CD4-positive, alpha-beta T cell treated with Interleukin-15 for 1 hour (primary cell): ENCODE measurements at places on chromosomes 7 and 10.
A peak's percentile ranks its signal among the peaks of the same experiment; 100 is the strongest.

GRCh38 chr10:68959695-68960527, 3.9 kb downstream of the DDX21 start:
- no peak for DNase-seq

DNA sequence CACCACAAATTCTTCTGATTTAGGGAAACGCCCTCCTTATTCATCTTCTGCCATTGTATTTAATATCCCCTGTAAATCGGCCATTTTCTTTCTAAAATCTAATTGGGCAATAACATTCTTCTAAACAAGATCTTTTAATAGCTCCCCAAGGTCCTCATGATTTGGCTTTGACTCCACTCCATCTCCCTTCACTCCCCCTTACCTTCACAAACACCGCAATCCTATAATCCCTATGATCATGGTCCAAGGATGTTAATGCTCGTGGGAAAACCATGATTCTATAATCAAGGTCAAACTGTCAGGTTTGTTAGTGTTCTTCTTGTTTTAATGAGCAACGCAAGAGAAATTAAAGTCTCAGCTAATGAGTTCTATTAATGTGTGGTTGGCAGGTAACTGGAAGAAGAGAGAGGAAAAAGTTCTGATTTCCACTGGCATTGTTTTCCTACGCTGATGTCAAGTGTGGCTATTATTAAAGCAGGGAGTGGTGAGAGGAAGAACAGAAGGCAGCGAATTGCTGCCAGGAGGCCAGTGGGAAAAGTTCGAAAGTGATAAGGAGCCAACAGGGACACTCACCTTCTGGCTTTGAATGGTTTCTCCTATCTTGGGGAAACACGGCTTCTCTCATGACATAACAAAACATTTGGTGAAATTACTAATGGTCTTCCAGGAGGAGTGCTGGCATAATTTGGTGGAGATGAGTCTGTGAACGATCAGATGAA, 28.1 kb downstream of the LRRC72 start:
- DNase-seq: no peak

- DNase-seq: no peak
These were observed 5.0 kb upstream of the RBM17 start for GRCh38 chr10:6083523-6084475.

GRCh38 chr10:6038071-6038631, 24.0 kb downstream of the IL2RA start:
- DNase-seq: no peak

DNA sequence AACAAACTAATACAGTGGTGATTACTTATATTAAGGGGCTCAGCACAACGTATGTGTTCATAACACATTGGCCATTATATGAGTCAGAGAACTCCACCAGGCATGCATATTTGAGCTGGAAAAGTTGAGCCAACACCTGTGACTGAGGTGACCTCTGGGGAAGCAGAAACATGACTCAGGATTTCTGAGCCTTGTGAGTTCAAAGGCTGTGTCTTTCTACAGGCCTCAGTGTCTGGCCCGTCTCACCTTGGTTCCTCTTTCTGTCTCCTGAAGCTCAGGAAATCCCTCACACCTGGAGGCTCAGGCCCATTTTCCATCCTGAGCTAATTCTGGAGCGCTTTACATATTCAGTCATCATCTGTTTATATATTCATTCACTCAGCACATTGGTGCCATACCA, 230.9 kb upstream of the AGK start:
- no peak for DNase-seq

DNA sequence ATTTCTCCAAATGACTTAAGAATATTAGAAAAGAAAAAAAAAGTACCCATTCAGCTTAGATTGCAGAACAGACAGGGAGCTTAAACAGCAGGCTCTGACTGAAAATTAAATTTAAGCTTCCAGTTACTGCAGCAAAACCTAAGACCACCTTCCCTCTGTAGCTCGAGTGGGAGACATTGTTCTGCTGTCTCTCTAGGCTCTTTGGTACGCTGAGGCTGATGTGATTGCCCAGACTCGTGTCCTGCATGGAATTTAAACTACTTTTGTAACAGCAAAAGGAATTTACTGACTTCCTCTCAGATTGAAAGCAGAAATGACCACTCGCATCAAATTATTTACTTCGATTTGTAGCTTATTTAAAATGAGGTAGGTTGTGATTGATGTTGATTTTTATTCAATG, 124.6 kb downstream of the LRRTM3 start:
- no peak for DNase-seq

DNA sequence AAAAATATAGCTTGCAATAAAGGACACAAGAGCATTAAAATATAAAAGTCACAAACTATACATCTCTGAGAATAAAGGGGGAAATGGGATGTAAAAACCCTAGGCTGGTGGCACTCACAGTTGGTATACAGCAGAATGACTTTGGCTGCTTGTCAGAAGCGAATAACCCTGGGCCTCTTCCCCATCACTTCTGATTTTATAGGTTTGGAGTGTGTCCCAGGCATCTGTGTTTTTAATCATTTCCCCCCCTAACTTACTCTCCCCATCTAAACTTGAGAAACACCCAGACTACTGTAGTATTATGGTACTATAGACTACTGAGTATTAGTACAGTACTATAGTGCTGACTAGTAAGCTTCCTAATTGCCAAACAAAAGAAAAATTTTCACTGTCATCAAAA, 1.8 kb upstream of the RPA3 start:
- no peak for DNase-seq

GRCh38 chr7:81013083-81013817, 94.4 kb upstream of the SEMA3C start:
- no peak for DNase-seq

DNA sequence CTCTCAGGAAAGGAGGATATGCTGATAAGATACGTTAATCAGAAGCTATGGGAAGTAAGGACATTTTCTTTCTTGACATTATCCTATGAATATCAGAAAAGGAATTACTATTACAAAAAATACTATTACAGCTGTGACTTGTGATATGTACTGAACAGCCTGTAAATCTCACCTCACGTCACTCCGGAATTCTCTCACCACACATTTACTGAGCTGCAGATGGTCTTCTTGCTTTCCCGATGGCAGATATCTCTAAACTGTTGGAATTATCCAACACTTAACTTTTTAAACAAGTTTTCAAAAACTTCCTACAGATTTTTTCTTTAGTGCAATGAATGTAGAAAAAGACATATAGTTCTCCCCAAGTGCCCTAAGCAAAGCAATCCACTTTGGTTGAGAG, 313.4 kb downstream of the GPR37 start:
- no peak for DNase-seq

DNA sequence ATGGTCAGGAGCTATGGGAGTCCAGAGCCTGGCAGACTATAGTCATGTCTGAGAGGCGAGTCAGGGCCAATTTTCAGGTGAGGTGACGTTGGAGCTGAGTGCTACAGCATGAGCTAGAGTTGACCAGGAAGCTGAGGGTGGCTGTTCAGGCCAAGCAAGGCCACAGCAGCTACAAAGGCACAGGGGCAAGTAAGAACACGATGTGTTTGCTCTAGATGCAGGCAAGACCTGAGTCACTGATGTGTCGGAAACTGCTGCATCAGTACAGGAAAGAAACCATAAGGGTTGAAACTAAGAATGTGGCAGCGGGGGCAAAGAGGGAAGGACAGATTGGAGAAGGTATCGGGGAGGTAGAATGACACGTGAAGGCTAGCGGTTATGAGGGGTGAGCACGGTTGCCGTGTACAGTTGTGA, 11.8 kb upstream of the RRP12 start:
- DNase-seq: no peak

DNA sequence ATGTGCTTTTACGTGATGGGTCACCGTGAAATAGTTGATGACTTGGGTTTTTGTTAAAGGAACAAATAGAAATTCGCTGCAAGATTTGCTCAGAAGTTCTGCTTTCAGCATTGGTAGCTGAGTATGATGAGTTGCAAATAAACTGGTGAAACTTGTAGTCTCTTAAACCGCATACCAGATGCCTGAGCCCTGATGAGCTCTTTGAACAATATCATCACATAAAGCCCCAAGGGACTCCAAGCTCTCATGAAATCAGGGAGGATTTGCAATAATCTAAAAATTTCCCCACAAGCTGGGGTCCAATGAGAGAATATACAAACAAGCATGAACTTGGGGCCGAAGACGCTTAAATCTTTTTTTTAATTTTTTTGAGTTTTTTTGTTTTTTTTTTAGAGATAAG, 312.4 kb downstream of the CALN1 start:
- no peak for DNase-seq

- DNase-seq: no peak
These were observed 607.6 kb upstream of the DPP6 start for GRCh38 chr7:153444641-153445040.

GRCh38 chr10:12617191-12618175, 268.1 kb downstream of the CAMK1D start:
- no peak for DNase-seq

GRCh38 chr10:3592424-3592823, 192.6 kb downstream of the KLF6 start:
- no peak for DNase-seq

DNA sequence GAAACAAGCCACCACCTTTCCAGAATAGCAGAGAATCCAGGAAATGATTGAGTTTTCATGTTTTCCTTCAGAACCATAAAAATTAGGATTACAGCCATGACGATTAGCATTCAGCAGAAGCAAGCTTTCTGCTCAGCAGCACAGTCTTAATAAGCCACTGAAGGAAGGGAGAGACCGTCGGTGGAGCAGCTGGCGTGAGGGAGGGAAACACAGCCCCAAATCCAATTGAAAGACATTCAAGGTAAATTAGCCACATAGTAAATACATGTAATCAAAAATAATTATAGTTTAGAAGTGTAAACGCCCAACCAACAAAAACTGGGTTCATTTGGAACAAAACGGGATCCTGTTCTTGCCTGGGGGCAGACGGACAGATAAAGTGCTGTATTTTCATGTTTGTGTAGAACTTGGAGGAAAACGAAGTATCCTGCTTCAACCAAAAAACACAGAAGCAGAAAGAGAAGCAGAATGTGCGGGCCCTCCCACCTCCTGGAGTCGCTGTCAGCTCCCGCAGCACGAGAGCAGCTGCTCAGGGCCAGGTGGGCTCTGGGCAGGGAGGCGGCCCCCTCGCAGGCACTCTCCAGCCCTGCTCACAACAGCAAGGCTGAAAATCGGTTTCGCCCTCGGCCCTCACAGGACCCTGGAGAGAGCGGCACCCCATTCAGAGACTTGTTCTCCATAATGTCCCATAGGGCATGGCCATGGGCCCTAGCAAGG, 84.9 kb downstream of the TCERG1L start:
- DNase-seq: no peak

DNA sequence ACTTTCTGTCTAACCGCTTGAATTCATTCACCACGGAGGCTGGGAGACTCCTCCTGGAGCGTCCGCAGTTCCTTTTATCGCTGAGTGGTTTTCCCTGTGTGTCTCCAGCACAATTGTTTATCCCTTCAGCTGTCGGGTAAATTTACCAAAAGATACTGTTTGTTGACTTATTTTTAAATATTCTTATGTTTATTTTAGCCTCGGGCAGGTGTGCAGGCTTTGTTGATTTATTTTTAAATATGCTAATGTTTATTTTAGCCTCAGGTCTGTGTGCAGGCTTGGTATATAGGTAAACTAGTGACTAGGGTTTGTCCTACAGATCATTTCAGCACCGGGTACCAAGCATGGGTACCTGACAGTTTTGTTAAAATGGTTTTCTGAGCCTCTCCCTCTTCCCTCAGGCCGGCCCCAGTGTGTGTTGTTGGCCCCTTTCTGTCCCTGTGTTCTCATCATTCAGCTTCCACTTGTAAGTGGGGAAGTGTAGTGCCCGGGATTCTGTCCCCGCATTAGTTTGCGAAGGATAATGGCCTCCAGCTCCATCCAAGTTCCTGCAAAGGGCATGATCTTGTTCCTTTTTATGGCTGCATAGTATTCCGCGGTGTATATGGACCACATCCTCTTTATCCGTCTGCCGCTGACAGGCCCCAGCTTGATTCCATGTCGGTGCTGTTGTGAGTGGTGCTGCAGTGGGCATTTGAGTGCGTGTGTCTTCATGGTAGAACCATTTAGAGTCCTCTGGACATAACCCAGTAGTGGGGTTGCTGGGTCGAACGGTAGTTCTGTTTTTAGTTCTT, 5.3 kb downstream of the GET4 start:
- no peak for DNase-seq

GRCh38 chr7:91847231-91847630, 33.3 kb downstream of the MTERF1 start:
- DNase-seq: no peak

DNA sequence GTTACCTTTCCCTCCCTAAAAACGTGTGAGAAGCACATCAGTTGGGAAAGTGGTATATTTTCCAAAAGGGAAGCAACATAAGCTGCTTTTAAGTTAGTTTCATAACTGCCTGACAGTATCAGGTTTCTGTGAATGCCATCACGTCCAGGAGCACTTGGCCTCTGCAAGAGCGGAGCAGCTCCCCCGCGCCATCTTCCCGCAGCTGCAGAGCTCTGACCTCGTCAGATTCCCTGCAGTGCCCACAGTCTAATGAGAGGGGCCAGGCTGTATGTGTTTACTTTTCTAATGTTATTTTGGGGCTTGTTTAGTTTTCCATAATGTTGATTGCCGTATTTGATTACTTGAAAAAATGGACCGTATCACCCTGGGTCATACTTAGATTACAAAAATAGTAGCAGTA, 74.2 kb downstream of the MGMT start:
- no peak for DNase-seq

DNA sequence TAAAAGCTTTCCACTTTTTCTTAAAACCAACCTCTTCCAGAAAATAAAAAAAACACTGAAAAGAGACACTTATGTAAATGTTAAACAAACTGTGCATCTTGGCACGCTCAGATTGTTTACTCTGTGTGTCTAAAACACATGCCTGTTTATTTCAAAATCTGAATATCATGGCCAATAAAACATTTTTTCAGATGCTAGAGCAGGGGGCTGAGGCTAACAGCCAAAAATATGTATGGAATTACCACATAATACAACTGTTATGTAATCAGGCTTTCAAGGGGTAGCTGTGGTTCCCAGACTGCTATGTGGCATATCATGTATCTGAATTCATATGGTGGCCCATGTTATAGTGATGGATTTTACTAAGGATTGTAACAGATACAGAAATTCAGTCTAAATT, 130.4 kb downstream of the HIBADH start:
- DNase-seq: no peak

DNA sequence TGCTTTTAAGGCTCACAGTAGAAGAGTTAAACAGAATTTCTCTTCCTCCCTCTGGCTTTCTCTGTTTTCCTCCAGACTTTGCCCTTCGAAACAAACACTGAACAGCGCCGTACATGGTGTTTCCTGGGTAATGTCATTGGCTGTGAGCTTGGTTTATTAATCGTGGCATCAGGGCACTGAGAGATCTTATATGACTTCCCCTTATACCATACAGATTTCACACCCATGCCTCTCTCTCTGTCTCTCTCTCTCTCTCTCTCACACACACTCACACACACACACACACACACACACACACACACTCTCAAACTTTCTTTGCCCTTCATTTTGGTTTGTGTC, 195.5 kb downstream of the CREB5 start:
- DNase-seq: no peak

DNA sequence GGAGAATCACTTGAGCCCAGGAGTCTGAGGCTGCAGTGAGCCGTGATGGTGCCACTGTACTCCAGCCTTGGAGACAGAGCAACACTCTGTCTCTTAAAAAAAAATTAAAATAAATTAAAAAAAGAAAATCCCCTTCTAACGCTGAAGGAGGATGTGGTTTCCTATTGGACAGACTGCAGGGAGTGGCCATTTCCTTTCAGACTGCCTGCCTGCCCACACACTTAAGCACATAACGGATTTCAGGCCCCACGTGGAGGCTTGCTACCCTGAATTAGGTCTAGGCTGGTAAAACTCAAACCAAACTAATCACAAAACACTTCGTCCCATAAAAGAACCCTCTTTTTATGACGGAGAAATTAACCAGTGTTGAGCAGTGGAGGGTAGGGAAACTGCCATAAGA, 34.0 kb downstream of the GATA3 start:
- peak; percentile 57 for DNase-seq

- DNase-seq: no peak
These were observed 112.7 kb downstream of the REEP3 start for GRCh38 chr10:63633677-63634487.
